Dorsolateral prefrontal cortex (tissue), 122 donors: ENCODE measurements at places on chromosomes 5 and 9.

GRCh38 chr5:78640662-78641474 is 7.7 kb downstream of the LHFPL2 start:
- no peak for DNase-seq

DNA sequence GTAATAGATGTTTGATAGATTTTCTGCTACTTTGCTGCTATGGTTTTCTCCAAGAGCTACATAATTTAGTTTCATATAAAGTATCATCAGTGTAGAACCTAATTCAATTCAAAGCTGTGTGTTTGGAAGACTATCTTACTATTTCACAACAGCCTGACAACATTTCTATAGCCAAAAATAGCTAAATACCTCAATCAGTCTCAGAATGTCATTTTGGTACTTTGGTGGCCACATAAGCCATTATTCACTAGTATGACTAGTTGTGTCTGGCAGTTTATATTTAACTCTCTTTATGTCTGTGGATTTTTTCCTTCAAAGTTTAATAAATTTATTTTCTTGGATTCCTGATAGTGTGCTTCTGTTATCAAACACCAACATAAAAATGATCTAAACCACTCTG is 35.1 kb upstream of the CCDC152 start:
- no peak for DNase-seq

GRCh38 chr9:121819428-121820231 is 168.2 kb downstream of the DAB2IP start:
- DNase-seq: no peak

DNA sequence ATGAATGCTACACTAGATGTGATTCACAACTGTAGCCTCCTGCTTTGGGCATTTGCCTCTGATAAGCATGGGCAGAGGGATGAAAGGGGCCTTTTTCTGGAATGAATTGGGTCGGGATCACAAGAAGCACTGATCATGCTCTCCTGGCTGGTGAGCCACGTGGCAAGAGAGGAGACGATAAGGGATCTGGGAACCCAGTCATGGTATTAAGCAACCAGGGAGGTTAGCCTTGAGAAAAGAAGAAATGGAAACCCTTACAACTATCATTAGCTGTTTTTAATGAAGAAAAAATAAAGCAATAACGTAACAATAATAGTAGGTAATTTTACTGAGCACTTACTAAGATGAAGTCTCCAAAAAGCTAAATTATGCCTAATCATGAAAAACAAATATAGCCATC is 50.0 kb upstream of the RAI14 start:
- no peak for DNase-seq

- no peak for DNase-seq
Measured at GRCh38 chr9:136667214-136667939, 4.7 kb downstream of the EGFL7 start.

- no peak for DNase-seq
Measured at GRCh38 chr5:69335341-69335935, 2.8 kb upstream of the CCDC125 start.

DNA sequence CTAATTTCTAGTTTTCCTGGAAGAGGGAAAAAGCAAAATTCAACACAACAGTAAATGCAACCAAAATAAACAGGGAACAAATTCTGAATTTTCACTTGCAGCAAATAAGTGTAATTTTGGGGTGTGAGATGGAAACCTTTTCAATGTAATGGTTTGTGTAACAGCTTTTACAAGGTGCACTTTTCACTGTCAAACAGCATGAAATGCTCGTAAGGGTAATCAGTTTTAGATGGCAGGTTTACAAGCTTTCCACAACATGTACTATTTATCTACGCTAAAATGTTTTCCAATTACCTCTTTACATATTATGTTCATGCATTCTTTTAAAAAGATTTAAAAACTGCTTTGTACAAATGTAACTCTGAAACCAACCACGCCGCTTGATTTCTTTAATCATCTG is 115.3 kb downstream of the RFX3 start:
- DNase-seq: no peak

- DNase-seq: no peak
Measured at GRCh38 chr5:180467989-180468731, 26.0 kb upstream of the CNOT6 start.

GRCh38 chr9:97316904-97317303 is 9.4 kb downstream of the CCDC180 start:
- DNase-seq: no peak

- DNase-seq: peak; percentile 2
Measured at GRCh38 chr5:373710-374602, 52.4 kb downstream of the AHRR start.

- no peak for DNase-seq
Measured at GRCh38 chr5:21817668-21818369, 1035.3 kb downstream of the CDH12 start.

DNA sequence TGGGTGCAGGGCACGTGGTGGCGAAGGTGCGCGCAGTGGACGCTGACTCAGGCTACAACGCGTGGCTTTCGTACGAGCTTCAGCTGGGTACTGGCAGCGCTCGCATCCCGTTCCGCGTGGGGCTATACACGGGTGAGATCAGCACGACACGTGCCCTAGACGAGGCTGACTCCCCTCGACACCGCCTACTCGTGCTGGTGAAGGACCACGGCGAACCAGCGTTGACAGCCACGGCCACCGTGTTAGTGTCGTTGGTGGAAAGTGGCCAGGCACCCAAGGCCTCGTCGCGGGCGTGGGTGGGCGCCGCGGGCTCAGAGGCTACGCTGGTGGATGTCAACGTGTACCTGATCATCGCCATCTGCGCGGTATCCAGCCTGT is 2.1 kb downstream of the PCDHA2 start:
- DNase-seq: no peak

GRCh38 chr9:98576354-98576753 is 132.4 kb downstream of the GABBR2 start:
- DNase-seq: no peak

GRCh38 chr5:39178171-39178570 is 41.2 kb downstream of the FYB1 start:
- no peak for DNase-seq

GRCh38 chr5:111930449-111930848 is 173.5 kb upstream of the NREP start:
- no peak for DNase-seq

DNA sequence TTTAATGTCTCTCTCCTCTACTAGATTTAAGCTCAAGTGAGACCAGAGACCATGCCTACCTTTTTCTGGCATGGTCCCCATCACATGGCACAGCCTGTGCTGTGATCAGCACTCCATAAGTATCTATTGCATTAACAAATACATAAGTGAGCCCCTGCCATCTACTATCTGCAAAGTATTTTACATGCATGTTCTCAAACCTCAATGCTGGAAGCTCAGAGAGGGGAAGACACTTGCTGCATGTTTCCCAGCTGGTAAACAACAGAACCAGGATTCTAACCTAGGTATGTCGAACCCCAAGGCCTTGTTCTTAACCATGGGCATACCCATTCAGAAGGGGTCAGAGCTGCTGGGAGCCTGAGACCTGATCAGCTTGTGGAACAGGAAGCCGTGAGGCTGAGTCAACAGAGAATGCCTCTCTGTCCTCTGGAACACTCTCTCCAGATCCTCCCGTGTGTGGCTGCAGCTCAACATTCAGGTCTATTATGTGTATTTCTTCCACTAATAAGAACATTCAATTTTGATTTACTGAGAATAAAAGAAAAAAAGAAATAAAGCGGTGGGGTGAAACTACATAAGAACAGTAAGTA is 232.5 kb upstream of the MSX2 start:
- DNase-seq: no peak

GRCh38 chr5:53614376-53614885 is 54.0 kb downstream of the NDUFS4 start:
- no peak for DNase-seq

DNA sequence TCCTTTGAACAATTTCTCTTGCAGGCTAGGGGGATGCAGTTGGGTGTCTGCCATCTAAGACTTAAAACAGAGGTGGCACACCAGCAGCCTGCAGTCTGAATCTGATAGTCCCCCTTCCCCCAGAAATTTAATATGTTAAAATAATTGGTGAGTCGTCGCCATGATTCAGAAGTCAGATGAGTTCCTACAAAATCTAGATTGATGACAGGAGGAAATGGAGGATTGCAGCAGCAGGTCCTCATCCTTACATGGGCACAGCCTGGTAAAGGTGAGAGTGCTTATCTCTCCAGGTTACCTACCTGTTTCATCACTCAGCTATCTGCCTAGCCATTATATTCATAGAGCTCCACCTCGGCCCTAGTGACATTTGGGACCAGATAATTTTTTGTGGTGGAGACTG is 112.3 kb downstream of the PCSK1 start:
- DNase-seq: no peak

DNA sequence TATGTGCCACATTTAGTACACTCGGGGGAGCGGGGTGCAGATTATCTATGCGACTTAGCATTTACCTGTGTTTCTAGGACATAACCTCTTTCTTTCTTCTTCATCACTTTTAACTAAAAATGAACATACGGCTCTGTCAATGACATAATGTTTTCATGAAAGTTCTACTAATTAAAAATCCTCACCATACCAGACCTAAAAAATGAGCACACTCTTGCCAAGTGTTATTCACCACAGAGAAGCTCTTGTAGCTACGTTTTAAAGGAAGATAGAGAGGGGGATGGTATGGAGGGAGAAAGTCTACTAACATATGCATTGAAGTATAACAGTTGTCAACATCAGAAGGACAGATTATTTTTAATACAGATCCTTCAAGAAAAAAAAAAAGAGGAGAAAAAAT is 1.6 kb downstream of the CDH10 start:
- DNase-seq: no peak

- no peak for DNase-seq
Measured at GRCh38 chr9:33469891-33470290, 3.8 kb downstream of the NOL6 start.

- no peak for DNase-seq
Measured at GRCh38 chr5:134175921-134176510, 734 bp downstream of the SKP1 start.

DNA sequence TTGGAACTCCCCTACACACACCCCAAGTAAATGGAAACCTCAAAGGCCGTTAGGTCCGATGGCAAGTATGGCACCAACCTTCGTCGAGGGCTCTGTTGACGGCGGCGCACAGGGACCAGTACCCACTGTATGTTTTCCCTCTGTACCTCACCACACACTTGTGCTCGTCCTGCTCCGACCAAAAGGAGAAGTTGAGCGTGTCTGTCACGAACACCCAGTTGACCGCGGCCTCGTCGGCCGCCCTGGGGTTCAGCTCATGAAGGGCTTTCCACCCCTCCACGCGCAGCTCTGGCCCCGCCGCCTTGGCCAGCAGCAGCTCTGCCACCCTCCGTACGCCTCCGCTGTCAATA is 24.0 kb downstream of the HNRNPK start:
- DNase-seq: no peak

- DNase-seq: no peak
Measured at GRCh38 chr9:101226803-101227202, 158.0 kb downstream of the BAAT start.

GRCh38 chr5:43215073-43215631 is 23.1 kb downstream of the NIM1K start:
- no peak for DNase-seq

- DNase-seq: no peak
Measured at GRCh38 chr9:2919347-2919746, 75.5 kb upstream of the PUM3 start.

DNA sequence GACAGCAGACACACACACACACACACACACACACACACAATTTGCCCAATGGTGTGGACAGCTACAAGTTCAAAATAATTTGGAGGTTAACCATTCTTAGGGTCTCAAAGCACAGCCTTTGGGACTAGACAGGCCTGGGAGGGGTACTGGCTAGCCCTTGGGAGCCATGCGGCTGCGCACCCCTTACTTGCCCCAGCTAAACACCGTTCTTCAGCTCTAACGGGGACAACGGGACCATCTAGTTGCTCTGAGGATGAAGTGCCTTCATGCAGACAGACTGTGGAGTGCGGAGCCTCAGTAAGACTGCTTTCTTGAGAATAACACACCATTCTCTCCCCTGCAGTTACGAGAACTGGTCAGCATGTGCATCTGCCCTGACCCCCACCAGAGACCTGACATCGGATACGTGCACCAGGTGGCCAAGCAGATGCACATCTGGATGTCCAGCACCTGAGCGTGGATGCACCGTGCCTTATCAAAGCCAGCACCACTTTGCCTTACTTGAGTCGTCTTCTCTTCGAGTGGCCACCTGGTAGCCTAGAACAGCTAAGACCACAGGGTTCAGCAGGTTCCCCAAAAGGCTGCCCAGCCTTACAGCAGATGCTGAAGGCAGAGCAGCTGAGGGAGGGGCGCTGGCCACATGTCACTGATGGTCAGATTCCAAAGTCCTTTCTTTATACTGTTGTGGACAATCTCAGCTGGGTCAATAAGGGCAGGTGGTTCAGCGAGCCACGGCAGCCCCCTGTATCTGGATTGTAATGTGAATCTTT is 64.6 kb downstream of the PSMB7 start:
- DNase-seq: no peak

- DNase-seq: no peak
Measured at GRCh38 chr5:132501629-132501956, 11.0 kb upstream of the IRF1 start.

DNA sequence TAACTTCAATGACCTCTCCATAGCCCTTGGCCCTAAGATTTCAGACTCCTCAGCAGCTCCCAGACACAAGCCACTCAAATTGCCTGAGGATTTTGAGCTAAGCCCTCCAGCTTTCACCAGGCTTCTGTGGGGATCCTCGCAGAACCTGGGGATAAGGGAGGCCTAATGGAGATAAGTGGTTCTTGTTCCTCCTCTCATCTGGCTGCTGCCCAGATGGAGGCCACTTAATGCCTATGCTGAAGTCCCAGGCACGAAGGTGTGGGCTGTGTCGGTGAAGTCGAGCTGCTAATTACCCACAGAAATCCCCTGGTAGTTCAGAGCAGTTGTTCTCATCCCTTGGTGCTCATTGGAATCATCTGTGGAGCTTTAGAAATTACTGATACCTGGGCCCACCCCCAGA is 10.3 kb upstream of the FAT2 start:
- no peak for DNase-seq

- no peak for DNase-seq
Measured at GRCh38 chr5:166618526-166618925, 1672.9 kb upstream of the WWC1 start.

- no peak for DNase-seq
Measured at GRCh38 chr9:89807682-89808075, 202.9 kb downstream of the GADD45G start.

- DNase-seq: no peak
Measured at GRCh38 chr5:54552446-54552845, 34.9 kb downstream of the SNX18 start.

DNA sequence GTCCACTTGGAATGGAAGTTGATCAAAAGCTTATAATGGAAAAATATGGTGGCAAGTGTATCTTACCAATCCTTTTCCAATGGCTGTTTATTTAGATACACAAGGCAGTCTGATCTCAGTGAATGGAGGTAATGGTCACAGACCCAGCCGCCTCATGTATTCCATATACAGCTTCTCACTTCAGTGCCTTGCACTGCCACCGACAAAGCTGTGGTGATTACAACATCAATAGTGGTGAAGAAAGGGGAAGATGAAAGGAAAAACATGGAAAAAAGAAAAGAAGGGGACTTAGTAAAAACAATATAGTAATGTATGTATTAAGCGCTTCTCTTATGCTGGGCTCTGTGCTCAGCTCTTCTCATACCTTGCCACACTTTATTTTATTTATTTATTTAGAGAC is 297.3 kb upstream of the RASA1 start:
- no peak for DNase-seq
